ENCODE measurements at places on chromosomes 2 and 18. TPM values are rescaled to one million over a fixed set of nuclear protein-coding genes. Genes with fewer than 3 reads are reported as not detected.

Gene SERPINB12
- not detected for total RNA-seq

Gene RNU2-63P
- 6.1 TPM for total RNA-seq

Gene LPIN1
- 52.5 TPM for total RNA-seq

Gene POTEC
- not detected for total RNA-seq

Gene DCDC2C
- not detected for total RNA-seq

Gene NEU2
- not detected for total RNA-seq

Gene FBXO36
- total RNA-seq: 2.6 TPM

Gene ERBB4
- total RNA-seq: 1.1 TPM

Gene ILKAP
- total RNA-seq: 54.9 TPM

Measured in spleen (tissue), 13 donors.